ENCODE measurements at places on chromosomes 5 and 9. TPM values are rescaled to one million over a fixed set of nuclear protein-coding genes. Genes with fewer than 3 reads are reported as not detected.

Gene CYSRT1
- total RNA-seq: 2.2 TPM

Gene PKD2L2
- total RNA-seq: not detected

Gene IGIP
- total RNA-seq: 4.5 TPM

Gene RNF208
- not detected for total RNA-seq

Gene HAVCR2
- total RNA-seq: 0.17 TPM

Gene GCNT1
- total RNA-seq: 97.0 TPM

Gene SGCD
- total RNA-seq: 0.17 TPM

Gene STPG3
- not detected for total RNA-seq
